Kasumi-1 (cell line): ENCODE measurements at places on chromosomes 5 and 9.
A peak's percentile ranks its signal among the peaks of the same experiment; 100 is the strongest.

GRCh38 chr5:42001673-42002072 is 76.6 kb downstream of the FBXO4 start:
- no peak for DNase-seq

GRCh38 chr5:179795049-179795862 is 1.5 kb downstream of the LTC4S start:
- no peak for DNase-seq

- DNase-seq, result no peak
Measured at GRCh38 chr5:59275170-59275509, 618.4 kb downstream of the PDE4D start.

GRCh38 chr5:139861021-139861888 is 65.6 kb downstream of the PSD2 start:
- DNase-seq, result no peak

DNA sequence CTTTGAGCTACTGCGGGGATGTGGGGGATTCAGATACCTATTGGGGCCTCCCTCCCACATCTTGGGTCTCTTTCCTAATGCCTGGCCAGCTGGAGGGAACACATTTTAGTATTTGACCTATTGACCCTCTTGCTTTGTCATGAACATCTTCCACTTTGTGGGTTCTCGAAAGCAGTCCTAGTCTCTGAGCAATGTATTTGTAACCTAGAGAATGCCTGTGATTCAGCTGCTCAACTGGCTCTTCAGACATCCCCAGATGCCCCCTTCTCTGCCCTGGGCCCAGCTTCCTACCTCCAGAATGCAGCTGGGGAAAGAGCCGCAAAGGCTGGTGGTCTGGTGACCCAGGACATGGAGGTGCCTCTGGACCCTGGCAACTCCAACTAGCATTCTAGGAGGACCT is 32.2 kb downstream of the APTX start:
- DNase-seq, result no peak

DNA sequence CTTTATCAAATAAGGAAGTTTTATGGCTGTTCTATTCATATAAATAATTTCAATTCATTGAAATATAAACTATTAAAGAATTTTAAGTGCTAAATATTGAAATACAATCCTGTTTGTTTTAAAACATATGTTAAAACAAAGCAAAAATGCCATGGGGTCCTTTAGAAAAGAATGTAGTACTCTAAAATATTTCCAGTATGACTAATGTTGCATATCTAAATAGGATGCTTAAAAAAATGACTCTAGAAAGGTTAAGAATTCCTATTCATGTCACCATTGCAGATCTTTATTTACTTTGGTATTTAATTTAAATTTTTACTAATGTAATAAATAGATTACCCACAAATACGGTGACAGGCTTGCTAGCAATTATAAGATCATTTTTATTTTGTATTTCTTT is 132.3 kb downstream of the ZNF608 start:
- DNase-seq, result no peak

GRCh38 chr5:72511774-72512592 is 4.8 kb upstream of the ZNF366 start:
- no peak for DNase-seq

- DNase-seq, result no peak
Measured at GRCh38 chr9:13181652-13182051, 97.8 kb downstream of the MPDZ start.

- no peak for DNase-seq
Measured at GRCh38 chr5:149636191-149636860, 55.0 kb downstream of the ARHGEF37 start.

- DNase-seq, result peak; percentile 78
Measured at GRCh38 chr9:94783102-94783682, 56.7 kb downstream of the AOPEP start.

GRCh38 chr9:14690948-14691730 is 2.1 kb downstream of the ZDHHC21 start:
- DNase-seq, result no peak

GRCh38 chr5:103674251-103674650 is 111.7 kb upstream of the NUDT12 start:
- no peak for DNase-seq

- no peak for DNase-seq
Measured at GRCh38 chr9:133445293-133445969, 14.3 kb upstream of the CACFD1 start.

DNA sequence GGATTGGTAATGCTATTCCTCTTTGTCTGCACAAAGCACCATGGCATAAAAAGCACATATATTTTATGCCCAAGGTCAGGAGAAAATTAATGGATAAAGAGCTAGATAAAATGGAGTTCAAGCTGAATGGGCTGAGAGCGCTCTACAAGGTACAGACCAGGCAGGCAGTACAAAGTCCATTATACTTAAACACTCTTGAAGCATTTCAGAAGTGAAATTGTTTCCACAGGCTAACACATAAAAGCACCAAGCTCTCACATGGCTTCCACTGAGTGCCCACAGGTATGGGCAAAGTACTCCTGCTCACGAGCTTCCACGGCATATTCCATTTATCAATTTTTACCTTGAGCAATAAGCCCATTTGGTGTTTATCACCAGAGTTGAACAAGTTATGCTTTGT is 771.2 kb upstream of the DMAC1 start:
- DNase-seq, result no peak

- peak; percentile 94 for DNase-seq
Measured at GRCh38 chr5:140402258-140403074, 833 bp downstream of the ANKHD1 start.

- DNase-seq, result no peak
Measured at GRCh38 chr9:96565671-96566497, 53.8 kb downstream of the CDC14B start.

- DNase-seq, result peak; percentile 43
Measured at GRCh38 chr5:60257596-60258271, 364.2 kb upstream of the PDE4D start.

DNA sequence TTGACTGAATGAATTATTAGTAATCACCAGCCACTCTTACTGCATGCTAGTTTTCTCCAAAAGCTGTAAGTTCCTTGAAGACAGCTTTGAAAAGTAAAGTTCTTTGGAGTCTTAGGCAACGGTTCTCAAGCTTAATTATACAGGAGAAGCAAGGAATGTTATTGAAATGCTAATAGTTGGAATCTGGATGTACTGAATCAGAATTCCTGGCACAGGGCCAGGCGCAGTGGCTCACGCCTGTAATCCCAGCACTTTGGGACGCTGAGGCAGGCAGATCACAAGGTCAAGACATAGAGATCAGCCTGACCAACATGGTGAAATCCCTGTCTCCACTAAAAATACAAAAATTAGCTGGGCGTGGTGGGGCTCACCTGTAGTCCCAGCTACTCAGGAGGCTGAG is 33.4 kb downstream of the GRIA1 start:
- no peak for DNase-seq
